ENCODE measurements at places on chromosomes 11 and 22.

- no peak for DNase-seq
Measured at GRCh38 chr11:94272738-94273313, 31.6 kb upstream of the IZUMO1R start.

- DNase-seq: no peak
Measured at GRCh38 chr11:111421251-111421650, 42.2 kb upstream of the POU2AF1 start.

DNA sequence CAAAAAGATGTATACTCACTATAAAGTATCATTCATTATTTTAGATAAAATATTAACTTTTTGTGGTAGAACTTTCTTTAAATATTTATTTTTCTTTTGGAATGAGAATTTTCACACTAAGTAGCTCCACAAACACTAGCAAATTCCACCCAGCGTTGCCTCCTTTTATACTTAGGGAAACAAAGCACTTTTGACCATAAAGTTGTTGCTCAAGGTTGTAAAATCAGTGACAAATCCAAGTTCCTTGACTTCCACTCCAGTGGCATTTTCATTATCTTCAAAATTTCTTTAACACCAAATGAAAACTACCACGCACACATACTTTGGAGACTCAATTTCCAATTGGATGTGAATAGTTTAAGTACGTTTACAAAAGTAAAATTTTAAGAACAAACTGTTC, 431.2 kb downstream of the DLG2 start:
- no peak for DNase-seq

GRCh38 chr22:27648853-27649252, 152.7 kb downstream of the MN1 start:
- DNase-seq: no peak

GRCh38 chr11:8080674-8081590, at the start of gene TUB:
Gene TUB, plus strand, starts transcription at chr11:8081211. Its CDS starts 300 bp downstream, at chr11:8081511.
- peak; percentile 37 for DNase-seq

DNA sequence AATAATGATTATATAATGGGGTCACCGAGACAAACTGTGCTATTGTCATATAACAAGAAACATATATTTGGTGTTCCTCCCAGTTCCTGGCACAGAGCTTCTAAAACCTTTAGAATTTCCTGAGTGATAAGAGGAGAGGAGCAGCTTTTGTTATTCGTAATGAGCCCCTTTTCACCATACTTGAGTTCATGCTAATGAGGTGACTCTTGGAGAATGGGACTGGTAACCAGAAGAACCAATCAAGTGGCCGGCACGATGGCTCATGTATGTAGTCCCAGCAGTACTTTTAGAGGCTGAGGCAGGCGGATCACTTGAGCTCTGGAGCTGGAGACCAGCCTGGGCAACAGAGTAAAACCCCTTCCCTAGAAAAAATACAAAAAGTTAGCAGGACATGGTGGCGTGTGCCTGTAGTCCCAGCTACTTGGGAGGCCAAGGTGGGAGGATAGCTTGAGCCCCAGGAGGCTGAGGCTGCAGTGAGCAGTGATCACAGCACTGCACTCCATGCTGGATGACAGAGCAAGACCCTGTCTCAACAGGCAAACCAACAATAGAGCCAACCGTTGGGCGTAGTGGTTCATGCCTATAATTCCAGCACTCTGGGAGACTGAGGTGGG, 62.7 kb upstream of the FTH1 start:
- no peak for DNase-seq

DNA sequence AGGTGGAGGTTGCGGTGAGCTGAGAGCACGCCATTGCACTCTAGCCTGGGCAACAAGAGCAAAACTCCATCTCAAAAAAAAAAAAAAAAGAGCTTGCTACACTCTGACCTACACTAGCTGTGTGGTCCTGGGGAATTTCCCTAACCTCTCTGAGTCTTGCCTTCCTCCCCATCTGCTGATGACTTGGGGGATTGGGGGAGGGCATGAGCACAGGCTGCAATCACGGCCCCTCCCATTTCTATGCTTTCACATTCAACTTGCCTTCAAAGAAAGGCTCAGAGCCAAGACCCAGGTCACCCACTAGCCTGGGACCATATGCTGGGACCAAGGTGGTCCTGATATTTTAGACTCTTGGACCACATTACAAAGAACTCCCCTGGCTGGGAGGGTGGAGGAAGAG, 39.8 kb upstream of the TEF start:
- no peak for DNase-seq

DNA sequence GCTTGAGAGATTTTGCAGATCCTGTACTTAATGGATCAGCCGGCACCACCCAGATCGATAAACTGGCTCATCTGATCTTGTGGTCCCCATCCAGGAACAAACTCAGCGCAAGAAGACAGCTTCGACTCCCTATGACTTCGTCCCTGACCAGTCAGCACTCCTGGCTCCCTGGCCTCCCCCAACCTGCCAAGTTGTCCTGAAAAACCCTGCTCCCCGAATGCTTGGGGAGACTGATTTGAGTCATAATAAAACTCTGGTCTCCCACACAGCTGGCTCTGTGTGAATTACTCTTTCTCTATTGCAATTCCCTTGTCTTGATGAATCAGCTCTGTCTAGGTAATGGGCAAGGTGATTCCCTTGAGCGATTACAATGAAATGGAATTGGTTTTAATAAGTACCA, 29.5 kb downstream of the OR2AG2 start:
- DNase-seq: no peak

DNA sequence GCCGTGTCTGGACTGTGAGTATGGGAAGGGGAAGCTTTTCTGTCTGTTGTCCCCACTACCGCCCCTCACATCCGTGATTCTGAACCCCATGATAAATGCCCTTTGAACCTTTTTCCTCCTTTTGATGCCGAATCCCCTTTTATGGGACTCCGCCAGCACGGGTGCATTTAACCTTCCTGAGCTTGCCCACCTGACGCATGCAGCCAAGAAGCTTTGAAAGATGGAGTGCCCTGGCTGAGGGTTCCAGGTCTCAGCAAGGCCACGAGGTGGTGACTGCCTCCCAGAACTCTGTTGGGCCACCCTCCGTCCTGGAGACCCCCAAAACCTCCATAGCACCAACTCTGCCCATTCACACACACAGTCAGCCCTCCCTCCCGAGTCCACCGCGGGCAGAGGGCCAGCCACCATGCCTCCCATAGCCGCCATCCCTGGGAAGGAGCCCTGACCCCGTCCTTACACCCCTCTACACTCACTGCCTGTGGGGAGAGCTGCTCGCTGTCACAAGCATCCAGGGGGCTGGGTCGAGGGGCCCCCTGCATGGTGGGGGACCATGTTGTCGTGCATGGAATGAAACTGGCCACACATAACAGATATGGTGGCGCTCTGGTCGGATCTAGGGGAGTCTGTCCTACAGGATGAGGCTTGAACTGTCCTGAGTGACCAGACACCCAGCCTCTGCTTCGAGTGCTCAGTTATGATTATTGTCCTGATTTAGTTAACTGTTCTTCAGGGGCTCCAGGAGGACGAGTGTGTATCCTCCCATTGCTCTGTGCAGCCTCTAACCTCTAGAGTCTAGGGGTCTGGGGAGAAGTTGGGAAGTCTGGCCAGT, 822 bp upstream of the COMT start:
- no peak for DNase-seq

DNA sequence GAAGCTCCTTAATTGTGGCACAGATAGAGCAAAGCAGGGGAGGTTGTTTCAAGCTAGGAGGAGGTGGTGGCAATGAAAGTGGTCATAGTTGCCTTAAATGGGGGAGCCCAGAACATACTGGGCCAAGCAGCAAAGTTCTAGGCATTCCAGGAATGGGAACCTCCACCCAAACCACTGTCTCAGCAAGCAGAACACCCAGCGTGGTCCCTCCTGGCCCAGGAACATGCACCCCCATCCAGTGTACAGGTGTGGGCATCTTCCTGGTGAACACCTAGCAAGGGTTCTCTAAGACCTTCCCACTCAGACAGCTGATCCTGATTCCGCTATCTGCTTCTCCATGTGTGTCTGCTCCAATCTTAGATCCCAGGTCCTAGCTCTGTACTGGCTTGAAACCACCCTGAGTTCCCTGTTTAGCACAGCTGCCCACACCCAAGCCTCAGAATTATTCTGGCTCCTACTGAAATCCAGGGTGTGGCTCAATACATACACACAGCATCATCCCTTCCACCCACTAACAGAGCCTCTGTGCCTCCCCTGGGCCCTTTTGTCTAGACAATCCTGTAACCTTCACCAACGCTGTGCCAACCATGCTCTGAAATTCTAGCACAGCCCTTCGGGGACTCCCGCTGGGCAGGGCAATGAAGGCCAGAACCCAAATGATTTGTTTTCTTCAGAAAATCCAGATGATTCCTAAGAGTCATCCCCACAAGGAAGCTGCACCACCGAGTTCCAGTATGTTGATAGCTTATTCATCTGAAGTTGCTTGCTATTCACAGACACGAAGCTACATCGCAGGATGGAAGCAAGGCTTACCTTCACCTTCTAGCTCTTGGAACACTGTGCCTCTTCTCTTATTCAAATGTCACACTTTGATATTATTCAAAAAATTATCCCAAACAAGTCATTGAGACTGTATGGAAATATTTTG, 76.6 kb downstream of the ABTB2 start:
- no peak for DNase-seq

DNA sequence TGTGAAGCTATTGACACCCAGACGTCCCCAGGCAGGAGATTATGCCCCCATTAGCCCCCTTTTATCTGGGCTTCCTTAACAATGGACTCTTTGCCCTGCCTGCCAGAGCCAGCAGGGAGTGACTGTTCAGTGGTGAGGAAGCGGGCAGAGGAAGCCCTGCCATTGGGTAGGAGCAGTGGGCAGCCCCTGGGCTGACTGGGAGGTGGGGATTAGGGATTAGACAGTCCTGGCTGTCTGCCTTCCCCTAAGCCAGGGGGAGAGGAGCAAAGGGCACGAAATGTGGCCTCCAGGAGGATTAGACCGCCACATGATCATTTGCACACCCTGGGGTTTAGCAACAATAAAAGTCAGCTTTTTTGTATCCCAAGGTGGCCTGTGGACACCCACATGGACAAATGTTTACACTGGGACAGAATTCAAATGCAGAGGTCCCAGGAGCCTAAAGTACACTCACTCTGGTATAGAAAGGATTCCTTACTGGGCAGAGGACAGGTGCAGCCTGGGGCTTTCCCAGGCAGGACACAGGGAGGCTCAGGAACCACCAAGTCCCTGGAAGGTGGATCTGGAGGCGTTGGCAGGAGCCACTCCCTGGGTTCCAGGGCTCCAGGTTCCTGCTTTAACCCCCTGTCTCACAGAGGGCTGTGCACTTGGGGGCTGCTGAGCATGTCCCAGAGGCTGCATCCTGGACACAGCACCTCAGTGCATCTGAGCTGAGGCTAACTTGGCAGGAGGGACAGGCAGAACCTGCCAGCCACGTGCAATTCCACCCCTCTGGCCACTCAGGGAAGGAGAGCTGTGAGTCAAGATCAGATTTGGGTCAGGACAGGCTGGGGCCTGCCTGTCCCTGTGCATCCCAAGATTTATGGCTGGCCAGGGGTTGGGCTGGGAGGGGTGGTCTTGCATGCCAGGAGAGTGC, 2.1 kb downstream of the PNPLA3 start:
- no peak for DNase-seq

Data from occipital lobe (tissue), 3 donors.